ENCODE measurements at places on chromosomes 1 and 21.

- no peak for DNase-seq
Observed at GRCh38 chr1:94953107-94953506, 26.2 kb upstream of the CNN3 start.

DNA sequence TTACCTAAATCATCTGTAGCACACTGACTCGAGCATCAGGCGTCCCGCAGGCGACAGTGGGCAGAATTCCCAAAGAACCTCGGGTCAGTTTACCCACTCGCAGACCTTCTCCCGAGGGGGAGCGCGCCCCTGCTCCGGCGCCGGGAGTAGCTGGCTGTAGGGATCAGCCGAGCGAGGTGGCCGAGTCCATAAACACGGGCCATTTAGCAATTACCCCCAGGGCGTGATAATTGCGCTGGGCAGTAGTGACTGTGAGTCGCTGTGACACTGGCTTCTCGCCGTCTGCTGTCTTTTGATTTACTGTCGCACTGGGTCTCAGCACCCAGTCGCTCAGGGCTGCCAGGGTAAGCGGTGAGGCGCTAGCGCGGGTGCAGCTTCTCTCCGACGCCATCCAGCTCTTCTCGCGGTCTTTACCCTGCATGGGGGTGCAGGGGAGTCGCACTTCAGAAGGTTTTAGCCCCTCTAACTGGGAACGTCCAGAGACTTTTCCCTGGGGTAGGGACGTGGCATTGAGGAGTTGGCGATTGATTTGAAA lies 16.2 kb downstream of the HLX start:
- DNase-seq, result no peak

GRCh38 chr1:119114786-119115185 lies 25.7 kb downstream of the WARS2 start:
- no peak for DNase-seq

DNA sequence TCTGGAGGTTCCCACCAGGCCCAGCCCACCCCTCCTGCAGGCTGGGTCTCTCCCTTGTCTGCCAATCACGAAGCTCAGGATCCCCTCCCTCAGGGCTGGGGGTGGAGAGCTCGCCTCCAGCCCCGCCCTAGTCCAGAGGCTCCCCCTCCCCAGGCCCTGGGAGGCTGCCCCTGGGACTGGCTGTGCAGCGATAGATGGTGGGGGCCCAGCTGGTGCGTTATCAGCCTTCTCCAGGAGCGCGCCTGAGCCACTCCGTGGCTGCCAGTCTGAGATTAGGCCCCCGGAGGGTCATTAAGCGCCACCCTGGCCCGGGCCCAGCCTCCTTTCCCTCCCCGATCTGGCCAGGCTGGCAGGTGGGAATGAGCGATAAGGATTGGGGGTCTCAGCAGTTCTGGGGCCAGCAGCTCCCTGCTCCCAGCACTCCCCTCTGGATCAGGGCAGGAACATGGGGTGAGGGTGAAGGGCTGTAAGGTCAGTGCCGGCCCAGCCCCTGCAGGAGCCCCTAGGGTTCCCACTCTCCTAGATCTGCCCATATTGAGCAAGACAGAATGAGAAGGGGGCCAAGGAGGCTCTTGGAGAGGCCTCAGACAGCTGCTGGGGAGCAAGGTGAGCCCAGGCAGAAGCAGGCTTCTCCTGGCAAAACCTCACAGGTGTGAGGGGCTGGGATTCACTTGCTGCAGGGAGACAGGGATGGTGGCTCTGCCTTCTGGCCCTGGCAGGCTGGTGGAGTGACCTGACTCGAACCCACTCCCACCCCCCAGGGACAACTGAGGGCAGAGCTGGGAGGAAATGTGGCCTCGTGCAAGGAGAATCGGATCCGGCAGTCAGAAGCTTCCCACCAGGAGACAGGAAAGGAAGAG lies 8.5 kb downstream of the PDZK1IP1 start:
- DNase-seq, result peak; percentile 99

GRCh38 chr1:219518168-219518906 lies 94.6 kb downstream of the ZC3H11B start:
- DNase-seq, result no peak

GRCh38 chr1:59455206-59455605 lies 158.3 kb downstream of the FGGY start:
- DNase-seq, result no peak

- DNase-seq, result no peak
Observed at GRCh38 chr1:189654906-189655305, 822.8 kb downstream of the BRINP3 start.
